ENCODE measurements at places on chromosomes 11 and 22. TPM values are rescaled to one million over a fixed set of nuclear protein-coding genes. Genes with fewer than 3 reads are reported as not detected.

SHANK3 gene
- total RNA-seq: 4.2 TPM

CCDC188 gene
- not detected for total RNA-seq

KDM4E gene
- total RNA-seq: not detected

LRP4 gene
- total RNA-seq: 8.9 TPM

MAJIN gene
- not detected for total RNA-seq

PPFIA1 gene
- 25.6 TPM for total RNA-seq

OR2AG1 gene
- not detected for total RNA-seq

KCNJ4 gene
- total RNA-seq: not detected

NAV2 gene
- total RNA-seq: 43.3 TPM

Data from skeletal muscle tissue (tissue), 5 donors.